ENCODE measurements at places on chromosomes 1 and 21. TPM values are rescaled to one million over a fixed set of nuclear protein-coding genes. Genes with fewer than 3 reads are reported as not detected.

GRCh38 chr1:172895050-172895460 is 155.7 kb downstream of the TNFSF18 start:
- DNase-seq: no peak

DNA sequence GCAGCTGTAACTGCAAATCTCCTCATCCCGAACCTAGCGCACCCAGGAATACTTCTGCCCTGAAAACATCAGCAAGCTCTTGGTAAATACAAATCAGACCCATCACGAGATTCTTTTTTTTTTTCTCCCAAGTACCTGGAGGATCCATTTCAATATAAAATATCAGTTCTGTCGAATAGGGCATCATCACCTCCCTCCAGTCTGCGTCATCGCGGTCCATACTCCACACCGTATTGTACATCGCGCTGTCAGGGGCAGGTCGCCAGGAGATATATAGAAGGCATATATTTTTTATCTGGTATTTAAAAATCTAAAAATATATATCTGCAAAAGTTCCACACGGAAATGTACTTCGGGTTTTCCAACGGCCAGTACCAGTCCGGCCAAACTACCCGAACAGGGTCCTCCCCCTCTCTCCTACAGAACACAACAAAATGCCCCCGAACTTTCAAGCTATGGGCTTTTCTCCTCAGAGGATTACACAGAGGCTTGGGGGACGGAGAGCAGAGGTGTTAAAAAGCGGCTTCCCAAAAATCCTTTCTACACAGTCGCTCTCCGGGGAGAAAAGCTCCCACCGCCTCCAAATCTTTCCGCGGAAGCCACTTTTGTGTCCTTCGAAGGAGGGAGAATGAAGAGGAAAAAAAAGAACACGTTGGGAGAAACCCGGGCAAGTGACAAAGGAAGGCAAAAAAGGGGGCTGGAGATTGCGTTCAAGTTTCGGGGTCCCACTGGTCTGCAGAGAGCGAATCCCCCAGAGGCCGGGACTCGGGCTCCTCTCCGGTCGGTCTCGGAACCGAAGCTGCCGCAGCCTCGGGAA is 509 bp downstream of the PIK3R3 start:
- DNase-seq: no peak

GRCh38 chr1:8407652-8408051 is 89.7 kb downstream of the SLC45A1 start:
- DNase-seq: no peak

DNA sequence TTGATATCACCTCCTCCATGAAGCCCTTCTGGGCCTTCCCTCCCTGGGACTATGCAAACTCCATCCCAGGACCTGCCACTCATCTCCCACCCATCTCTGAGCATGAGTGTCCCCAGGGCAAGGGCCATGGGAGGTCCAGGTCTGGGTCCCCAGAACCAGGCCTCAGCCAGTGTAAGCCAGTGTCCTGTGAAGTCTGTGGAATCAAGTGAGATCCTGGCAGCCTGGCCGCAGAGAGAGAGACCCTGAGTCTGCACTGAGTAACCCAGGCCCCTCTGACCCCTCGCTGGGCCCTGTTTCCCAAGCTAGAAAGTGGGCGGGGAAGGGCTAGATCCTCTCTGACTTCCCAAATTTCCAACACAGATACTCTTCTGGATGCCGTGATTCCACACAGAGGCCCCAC is 132.7 kb downstream of the DMRTB1 start:
- DNase-seq: no peak

- DNase-seq: no peak
These were observed 493.7 kb upstream of the ZP4 start for GRCh38 chr1:238384381-238384780.

DNA sequence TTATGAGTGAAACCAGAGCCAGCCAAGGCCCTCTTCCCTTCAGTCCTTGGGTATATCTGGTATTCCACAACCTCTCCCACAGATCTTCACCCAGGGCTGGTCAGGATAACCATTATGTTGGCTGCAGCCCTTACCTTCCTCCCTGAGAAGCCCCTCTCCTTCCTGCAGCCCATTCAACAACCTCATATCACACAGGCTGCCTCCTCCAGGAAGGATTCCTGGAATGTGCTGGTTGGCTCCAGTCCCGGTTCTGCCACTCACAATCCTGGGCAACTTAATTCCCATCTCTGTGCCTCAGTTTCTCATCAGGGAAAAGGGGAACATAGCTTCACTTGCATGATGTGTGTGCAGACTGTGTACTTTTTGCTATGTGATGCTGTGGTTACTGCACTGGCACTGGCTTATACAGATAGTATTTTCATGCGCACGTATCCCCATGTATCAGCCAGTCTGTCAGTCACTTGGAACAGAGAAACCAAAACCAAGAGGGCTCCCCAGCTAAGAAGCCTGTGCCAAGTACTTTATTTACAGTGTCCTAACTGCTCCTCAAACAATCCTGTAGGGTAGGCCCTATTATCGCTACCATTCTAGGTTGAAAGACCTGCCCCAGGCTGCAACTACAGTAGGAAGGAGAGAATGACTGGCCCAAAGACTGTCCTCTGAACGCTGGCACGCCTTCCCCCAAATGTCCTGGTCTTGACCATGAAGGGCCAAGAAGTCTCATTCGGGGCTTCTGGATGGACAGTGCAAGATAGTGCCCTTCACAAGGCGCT is 39.9 kb upstream of the PPP1R15B start:
- no peak for DNase-seq

- DNase-seq: no peak
These were observed 5.6 kb upstream of the TTC39A start for GRCh38 chr1:51336004-51336403.

DNA sequence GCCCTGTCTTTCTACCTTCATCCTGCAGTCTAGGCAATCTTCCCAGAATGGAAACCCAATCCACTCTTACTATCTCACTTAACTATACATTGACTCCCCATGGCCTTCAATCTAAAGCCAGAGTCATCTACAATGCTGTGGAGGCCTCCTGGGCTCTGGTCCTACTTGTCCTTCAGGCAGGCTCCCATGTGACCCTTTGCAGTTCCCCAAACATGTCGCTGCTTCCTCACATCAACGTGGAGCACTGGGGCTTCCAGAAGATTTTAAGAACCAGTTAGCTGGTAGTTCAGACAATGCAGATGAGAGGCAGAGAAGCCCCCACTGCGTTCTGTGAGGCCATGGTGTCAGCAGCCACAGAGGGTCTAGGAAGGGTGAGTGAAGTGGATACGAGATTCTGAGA is 18.6 kb downstream of the LYPD8 start:
- DNase-seq: no peak

- no peak for DNase-seq
These were observed 1.4 kb downstream of the TOMM20 start for GRCh38 chr1:235127203-235127602.

- no peak for DNase-seq
These were observed 34.1 kb downstream of the BMP8A start for GRCh38 chr1:39525366-39526165.

GRCh38 chr1:204127597-204128242 is 24.1 kb downstream of the ETNK2 start:
- peak; percentile 62 for DNase-seq

DNA sequence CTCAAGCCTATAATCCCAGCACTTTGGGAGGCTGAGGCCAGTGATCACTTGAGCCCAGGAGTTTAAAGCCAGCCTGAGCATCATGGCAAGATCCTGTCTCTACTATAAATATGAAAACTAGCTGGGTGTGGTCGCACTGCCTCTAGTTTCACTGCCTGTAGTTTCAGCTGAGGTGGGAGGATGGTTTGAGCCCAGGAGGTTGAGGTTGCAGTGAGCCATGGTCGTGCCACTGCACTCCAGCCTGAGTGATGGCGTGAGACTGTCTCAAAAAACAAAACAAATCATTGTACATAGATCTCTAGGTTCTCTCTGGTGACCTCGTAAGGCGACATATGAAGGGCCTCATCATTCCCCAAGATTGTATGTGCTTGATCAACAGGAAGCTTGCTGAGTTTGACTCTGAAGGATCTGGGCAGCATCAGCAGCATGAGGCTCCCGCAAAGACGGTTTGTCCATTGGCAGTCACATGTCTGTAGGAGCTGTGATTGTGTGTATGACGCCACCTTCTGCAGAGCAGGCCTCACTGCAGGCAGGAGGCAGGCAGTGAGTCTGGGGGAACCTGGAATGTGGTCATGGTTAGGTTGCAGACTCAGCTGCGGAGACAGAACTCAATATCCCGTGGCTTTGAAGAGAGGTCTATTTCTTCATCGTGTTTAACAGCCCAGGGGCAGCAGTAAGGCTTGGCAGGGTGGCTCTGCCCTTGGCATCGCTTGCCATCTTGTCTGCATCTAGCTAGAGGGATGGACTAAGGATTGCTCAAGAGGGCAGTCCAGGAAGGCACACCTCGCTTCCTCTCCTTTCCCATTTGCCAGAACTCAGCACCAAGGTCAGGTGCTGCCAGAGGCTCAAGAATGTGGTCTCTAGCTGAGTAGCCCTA is 14.0 kb downstream of the ATP5PO start:
- no peak for DNase-seq

DNA sequence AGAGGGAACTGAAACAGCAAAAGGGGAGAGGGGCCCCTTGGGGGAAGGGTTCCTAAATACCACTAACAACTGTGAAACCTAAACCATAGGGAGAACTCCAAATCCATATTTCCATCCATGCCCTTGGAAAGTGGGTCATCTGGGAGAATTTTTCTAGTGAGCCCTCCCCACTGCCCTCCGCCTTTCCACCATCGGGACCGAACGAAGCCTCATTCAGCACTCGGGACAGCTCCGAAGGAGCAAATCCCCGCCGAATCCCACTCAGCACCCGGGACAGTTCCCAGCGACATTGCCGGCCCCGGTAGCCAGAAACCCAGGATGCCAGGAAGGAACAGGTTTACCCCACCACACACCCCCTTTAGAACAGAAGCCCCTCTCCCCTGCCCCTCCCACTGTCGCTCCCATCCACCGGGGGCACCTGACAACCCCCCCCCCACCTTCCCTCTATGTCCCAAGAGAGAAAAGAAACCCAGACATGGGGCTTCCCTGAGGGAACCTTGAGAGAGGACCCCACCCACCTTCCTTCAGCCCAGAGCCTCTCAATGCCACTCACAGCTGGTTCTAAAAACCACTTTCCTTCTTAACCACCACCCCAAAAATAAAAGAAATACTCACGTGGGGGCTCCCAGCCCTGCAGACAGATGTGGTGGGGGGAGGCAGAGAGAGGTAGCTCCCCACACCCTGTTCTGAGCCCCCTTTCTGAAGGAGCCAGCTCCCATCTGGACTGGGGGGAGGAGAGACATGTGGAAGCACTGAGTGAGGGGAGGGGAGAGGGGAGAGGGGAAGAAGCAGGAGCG is 4.5 kb downstream of the DLGAP3 start:
- peak; percentile 64 for DNase-seq

- no peak for DNase-seq
These were observed 3.4 kb downstream of the MAP3K7CL start for GRCh38 chr21:29133796-29134195.

DNA sequence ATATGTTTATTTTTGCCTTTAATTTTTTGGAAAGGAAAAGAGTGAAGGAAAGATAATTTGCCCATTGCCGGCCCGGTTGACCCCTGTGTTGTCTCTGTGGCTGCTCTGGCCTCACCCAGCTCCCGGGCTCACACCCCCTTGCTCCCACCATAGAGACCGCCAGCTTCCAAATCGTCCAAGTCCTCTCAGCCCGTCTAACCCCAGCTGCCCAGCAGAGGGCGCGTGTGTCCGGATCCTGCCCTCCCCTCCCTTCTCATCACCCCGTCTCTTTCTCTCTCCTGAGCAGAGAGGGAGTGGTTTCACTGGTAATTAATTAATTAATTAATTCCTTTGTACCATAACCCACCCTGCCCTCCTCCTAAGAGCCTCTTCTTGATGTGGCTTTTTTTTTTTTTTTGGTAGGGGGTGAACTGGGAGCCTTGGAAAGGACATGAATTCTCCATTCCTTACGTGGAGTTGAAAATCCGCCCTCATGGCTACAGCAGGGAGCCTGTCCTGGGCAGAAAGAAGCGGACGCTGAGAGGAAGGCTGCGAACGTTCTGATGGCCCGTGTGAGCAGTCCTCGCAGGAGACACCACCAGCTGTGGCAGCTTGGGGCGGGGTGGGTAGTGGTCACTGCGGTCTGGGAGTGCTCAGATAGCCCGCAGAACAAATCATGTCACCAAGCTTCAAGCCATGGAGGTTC is 45.9 kb downstream of the KIAA0040 start:
- peak; percentile 40 for DNase-seq

- peak; percentile 98 for DNase-seq
These were observed 6.5 kb downstream of the INSRR start for GRCh38 chr1:156852418-156852874.

GRCh38 chr1:153869486-153869885 is 53.3 kb downstream of the GATAD2B start:
- no peak for DNase-seq

- DNase-seq: no peak
These were observed 7.0 kb downstream of the FBLIM1 start for GRCh38 chr1:15765495-15766194.

DNA sequence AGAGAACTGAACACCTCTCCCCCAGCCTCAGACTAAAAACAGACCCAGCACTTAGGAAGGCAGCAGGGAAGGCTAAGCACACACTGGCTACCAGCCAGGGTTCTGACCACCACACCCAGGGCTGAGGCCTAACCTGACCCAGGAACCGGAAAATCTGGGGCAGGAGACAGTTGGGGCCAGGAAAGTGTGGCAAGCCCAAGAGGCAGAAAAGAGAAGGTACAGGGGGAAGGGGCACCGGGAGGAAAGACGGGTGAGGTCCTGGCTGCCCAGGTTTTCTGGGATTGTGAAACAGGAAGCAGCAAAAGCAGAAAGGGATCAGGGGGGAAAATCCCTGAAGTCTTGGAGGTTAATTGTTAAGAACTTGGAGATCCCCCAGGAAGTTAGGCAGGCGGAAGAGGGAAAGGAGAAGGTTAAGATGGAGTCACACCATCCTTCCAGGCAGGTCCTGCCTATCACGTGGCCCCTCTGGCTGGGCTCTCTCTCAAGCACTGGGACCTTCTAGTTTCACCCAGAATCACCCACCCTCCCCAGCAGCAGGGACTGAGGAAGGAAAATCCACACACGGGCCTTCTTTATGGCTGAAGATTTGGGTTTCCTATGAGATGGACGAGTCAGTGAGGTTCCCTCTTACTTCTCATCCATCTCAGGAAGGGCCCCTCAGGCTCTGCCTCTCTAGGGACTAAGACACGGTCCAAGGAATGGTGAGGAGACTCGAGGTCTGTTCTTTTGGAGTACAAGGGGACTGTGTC is 2.6 kb downstream of the HDGF start:
- no peak for DNase-seq

DNA sequence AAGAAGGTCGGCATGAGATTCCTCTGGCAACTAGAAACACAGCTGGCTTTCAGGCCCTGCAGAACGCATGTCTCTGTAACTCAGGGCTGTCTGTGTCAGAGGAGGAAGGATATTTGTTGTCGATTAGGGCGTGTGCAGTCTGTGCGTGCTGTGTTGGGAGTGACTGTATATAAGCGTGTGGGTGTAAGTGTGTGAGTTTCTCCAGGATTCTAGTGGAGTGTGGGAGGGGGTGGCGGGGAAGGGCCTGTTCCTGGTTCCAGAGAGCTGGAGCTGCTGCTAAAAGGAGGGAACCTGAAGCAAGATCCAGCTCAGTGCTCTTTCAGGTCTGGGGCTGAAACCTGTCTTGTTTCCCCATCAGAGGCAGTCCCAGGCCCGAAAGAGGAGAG is 74.3 kb downstream of the SLC16A1 start:
- no peak for DNase-seq

The COL8A2 gene
- total RNA-seq: 1.8 TPM

The KRTAP19-7 gene
- total RNA-seq: not detected

The SAMSN1 gene
- 5.0 TPM for total RNA-seq

The MPZ gene
- 1.3 TPM for total RNA-seq

The ADAMTS1 gene
- total RNA-seq: 32.1 TPM

The HES4 gene
- total RNA-seq: 13.2 TPM

The KRTAP12-4 gene
- not detected for total RNA-seq

The NECTIN4 gene
- total RNA-seq: 3.1 TPM

The EPHA10 gene
- total RNA-seq: 2.4 TPM

The FAM177B gene
- not detected for total RNA-seq

The POU2F1 gene
- total RNA-seq: 5.5 TPM

The NFASC gene
- 4.8 TPM for total RNA-seq

The CELA3B gene
- 13,224 TPM for total RNA-seq

The HES2 gene
- not detected for total RNA-seq
